ENCODE measurements at places on chromosomes 2 and 18.

- no peak for DNase-seq
Observed at GRCh38 chr2:19929226-19929625, 27.4 kb upstream of the TTC32 start.

GRCh38 chr2:108701806-108702205 lies 17.5 kb upstream of the RANBP2 start:
- DNase-seq = no peak

DNA sequence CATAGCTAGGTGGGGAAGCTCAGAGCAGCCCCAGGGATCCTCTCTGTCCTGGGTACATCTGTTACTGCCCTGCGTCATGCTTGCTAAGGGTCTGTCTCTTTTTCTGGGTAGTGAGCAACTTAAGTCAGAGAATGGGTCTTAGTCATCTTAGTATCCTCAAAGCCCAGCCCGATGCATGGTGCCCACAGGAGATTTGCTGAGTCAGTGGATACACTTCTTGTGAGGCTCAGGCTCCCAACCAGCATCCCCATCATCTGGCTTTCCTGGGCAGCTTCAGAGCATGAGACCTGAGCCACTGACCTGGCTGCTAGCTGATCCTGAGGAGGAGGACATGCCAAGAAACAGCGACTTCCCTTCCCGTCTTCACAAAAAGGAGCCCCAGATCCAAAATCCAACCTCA lies 10.0 kb downstream of the FOXI3 start:
- DNase-seq = no peak

- no peak for DNase-seq
Observed at GRCh38 chr18:65411061-65411460, 339.8 kb upstream of the CDH7 start.

GRCh38 chr2:12970861-12971260 lies 254.1 kb downstream of the TRIB2 start:
- DNase-seq = no peak

DNA sequence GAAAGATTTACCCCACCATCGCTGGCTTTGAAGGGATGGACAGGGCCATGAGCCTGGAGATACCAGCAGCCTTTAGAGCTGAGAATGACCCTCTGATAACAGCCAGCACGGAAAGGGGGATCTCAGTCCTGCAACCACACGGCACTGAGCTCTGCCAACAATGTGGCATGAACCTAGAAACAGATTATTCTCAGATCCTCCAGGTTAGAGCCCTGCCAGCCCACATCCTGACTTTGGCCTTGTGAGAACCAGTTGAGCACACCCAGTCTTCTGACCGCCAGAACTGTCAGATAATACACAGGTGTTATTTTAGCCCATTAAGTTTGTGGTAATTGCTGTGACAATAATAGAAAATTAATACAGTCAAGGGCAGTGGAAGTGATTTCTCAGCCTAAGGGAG lies 9.4 kb upstream of the GNLY start:
- no peak for DNase-seq

- DNase-seq = no peak
Observed at GRCh38 chr18:48330016-48330991, 78.9 kb downstream of the ZBTB7C start.

DNA sequence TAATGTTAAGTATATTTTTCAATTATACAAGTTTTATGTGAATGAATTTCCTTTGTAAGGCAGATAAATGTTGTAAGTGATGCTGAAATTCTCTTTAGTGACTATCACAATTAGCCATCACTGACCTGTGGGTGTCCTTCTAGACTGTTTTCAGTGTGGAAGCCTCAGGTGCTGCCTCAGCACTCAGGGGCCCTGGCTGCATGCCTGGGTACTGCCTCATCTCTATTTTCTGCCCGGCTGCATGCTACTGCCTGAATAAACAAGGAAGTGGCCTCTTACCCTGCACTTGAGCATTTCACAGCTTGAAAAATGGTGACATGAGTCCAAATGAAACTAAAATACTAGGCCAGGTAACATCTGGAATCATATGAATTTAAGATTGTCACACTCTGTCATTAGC lies 787.6 kb upstream of the SALL3 start:
- DNase-seq = no peak

DNA sequence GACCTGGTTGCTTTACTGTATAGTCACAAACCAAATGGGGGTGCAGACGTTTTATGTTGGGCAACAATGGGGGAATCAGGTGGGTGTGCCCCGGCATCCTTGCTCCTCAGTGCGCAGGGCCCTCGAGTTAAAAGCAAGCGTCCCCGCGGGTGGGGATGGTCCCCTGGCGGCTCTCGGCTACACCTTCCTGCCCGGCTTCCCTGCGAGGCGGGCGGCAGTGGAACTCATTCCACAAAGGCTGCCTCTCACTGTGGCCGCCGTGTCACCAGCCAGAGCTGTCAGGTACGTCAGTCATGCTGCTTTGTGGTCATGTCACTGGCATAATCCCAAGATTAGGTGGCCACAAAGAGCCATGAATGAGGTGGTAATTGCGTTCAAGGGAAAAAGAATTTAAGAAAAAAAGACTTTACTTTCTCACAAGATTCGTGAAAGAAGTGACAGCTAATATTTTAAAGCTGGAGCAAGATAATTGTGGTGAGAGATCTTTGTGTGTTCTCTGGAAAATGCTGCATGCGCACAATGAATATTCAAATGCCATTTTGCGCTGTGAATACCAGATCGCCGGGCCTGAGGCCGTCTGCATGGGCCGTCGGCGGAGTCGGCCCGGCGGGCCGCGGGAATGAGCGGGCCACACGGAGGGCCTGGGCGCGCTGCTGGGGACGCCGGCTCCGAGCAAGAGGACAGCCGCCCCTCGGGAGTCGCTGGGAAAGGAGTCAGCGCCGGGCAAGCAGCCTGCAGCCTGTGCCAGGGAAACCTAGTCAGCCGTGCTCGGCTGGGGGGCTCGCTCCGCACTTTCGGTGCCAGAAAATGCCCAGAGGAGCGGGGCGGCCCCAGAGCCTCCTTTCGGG lies 82.3 kb upstream of the LDLRAD4 start:
- no peak for DNase-seq

DNA sequence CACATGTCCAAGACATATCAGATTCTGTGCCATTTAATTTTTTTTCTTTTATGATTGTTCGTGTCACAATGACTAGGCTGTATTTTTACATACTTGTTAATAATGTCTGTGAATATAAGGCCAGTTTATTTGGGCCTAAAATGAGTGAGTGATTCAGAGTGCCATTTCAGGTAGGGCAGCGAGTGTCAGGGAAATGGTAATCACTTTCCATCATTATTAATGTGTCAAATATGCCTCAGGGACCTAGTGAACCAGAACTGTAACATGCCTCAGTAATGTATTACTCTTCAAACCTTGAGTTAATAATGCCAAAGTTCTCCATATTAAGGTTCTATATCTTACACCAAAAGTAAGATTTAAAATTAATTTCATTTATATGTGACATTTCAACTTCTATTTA lies 8.6 kb downstream of the FAM171B start:
- DNase-seq = no peak

- no peak for DNase-seq
Observed at GRCh38 chr2:120161190-120161589, 62.0 kb downstream of the TMEM185B start.

DNA sequence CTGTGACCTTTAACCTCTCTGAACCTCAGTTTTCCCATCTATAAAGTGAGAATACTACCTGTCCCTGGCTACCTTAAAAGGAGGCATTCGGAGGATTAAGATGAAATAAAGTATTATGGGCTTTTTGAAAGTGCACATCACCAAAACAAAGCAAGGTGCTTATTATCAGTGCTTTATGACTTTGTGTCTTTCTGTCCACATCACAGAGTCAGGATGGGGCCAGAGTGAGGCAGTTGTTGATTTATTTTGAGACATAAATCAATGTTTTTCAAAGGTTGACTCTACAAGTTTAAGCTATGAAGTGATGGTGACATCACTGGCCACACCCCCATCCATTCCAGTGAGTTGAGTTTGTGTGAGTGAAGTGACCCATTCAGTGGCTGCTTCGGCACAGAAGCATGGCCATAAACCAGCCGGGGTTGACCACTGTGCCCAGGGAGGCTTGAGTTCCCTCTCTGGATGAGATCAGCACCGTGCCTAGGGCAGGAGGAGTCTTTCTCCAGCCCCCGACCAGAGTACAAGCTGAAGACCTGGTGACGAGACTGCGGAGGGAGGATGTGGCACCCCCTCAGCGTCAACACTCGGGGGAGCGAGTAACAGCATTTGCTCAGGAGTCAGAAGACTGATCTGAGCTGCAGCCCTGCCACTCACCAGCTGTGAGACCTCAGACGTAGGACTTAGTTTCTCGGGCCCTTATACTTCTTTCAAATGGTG lies 89.0 kb upstream of the PPP1CB start:
- no peak for DNase-seq

- no peak for DNase-seq
Observed at GRCh38 chr2:104286841-104287240, 567.1 kb upstream of the POU3F3 start.

DNA sequence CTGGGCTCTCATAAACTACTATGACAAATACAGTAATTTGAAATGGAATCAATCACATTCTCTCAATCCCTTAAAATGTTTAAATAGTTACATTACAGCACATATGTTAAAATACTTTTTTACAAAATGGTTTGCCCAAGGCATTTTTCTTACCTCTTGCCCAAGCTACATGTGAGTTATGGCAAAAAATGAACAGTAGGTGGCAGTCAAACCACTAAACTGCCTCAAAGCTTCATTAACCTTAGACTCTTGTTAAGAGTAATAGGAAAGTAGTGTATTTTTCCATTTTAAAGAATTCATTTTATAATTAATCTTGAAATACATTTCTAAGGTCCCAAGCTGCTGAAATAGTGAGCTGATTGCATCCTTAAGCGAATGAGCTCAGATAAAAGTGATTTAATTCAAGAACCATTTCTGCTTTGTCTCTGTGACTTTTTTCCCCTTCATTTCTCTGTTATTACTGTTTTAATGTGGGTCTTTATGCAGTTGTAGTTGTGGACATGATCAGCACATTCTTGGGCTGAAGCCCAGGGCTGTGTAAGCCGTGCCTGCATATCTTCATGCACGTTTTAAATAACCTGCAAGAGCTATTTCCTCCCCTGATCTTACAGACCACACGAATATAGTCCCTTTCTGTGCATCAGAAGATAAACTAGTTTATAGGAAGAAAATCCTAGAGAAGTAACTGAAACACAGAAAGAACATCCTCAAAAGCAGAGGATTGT lies 311.8 kb downstream of the LNPK start:
- no peak for DNase-seq

DNA sequence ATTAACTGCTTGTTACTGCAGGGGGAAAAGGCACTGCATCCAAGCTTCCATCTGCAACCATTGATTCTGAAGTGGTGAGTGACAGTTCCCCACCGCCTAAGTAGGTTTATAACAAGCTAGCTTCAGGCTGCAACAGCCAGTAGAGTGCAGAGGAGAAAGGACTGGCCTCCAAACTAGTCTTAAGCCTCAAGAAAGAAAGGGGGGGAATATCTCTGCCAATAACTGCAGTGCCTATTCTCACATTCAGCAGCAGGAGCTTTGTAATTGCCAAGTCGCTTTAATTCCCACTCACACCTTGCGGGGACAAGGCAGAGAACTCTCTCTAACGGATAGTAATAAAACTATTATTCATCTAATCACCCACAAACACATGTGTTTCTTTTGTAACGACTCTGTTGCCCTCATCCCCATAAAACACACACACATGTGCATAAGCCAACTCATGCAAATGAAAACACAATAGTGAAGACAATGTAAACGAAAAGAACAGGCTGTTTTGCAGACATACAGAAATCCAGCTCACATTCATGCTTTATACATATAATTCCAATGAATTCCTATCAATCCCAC lies 1963.3 kb upstream of the PIK3C3 start:
- DNase-seq = no peak

- no peak for DNase-seq
Observed at GRCh38 chr2:9250498-9251153, 44.0 kb downstream of the ASAP2 start.

- no peak for DNase-seq
Observed at GRCh38 chr2:192885569-192886160, 690.9 kb upstream of the TMEFF2 start.

GRCh38 chr18:62088156-62088555 lies 98.7 kb downstream of the PIGN start:
- no peak for DNase-seq

All from T-helper 1 cell (primary cell).